ENCODE measurements at places on chromosomes 12 and 14. TPM values are rescaled to one million over a fixed set of nuclear protein-coding genes. Genes with fewer than 3 reads are reported as not detected.
A peak's percentile ranks its signal among the peaks of the same experiment; 100 is the strongest.

Gene RHNO1
- 5.8 TPM for total RNA-seq

Gene ACSS3
- total RNA-seq = 5.0 TPM

Gene CD163
- total RNA-seq = 57.7 TPM

Gene ITGB7
- 0.81 TPM for total RNA-seq

DNA sequence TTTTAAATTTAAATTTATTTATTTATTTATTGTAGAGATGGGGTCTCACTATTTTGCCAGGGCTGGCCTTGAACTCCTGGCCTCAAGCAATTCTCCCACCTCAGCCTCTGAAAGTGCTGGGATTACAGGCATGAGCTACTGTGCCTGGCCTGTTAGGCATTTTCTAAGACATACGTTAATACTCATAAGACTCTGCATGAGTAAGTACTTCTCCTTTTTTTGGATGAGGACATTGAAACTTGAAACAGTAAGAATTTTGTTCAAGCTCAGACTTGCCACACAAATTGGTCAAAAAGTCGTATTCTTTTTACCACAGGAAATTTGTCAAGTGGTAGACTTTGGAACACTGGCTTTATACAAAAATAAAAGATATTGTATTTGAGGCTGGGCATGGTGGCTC lies 187.4 kb upstream of the RASSF8 start:
- H3K4me1 ChIP-seq = no peaks in the 10 kb centered on the region
- no peaks in the 10 kb centered on the region for H3K36me3 ChIP-seq
- no peak overlapping the region for H3K4me3 ChIP-seq
- no peak for DNase-seq
- H3K27ac ChIP-seq = no peak overlapping the region

GRCh38 chr12:41944216-41944615 lies 200.5 kb downstream of the GXYLT1 start:
- no peak for DNase-seq
- no peaks in the 10 kb centered on the region for H3K36me3 ChIP-seq
- peaks cover 7% of the 10 kb centered on the region for H3K4me1 ChIP-seq
- no peaks in the 10 kb centered on the region for H3K27me3 ChIP-seq
- no peak overlapping the region for H3K27ac ChIP-seq
- no peak overlapping the region for H3K4me3 ChIP-seq

Gene AQP6
- not detected for total RNA-seq

Gene TC2N
- 6.7 TPM for total RNA-seq

Gene APOLD1
- total RNA-seq = 73.3 TPM

- H3K27me3 ChIP-seq = no peaks in the 10 kb centered on the region
- H3K36me3 ChIP-seq = peaks cover 11% of the 10 kb centered on the region
- no peak overlapping the region for H3K4me3 ChIP-seq
- DNase-seq = no peak
Observed at GRCh38 chr12:50934981-50935807, 17.1 kb upstream of the HIGD1C start.

DNA sequence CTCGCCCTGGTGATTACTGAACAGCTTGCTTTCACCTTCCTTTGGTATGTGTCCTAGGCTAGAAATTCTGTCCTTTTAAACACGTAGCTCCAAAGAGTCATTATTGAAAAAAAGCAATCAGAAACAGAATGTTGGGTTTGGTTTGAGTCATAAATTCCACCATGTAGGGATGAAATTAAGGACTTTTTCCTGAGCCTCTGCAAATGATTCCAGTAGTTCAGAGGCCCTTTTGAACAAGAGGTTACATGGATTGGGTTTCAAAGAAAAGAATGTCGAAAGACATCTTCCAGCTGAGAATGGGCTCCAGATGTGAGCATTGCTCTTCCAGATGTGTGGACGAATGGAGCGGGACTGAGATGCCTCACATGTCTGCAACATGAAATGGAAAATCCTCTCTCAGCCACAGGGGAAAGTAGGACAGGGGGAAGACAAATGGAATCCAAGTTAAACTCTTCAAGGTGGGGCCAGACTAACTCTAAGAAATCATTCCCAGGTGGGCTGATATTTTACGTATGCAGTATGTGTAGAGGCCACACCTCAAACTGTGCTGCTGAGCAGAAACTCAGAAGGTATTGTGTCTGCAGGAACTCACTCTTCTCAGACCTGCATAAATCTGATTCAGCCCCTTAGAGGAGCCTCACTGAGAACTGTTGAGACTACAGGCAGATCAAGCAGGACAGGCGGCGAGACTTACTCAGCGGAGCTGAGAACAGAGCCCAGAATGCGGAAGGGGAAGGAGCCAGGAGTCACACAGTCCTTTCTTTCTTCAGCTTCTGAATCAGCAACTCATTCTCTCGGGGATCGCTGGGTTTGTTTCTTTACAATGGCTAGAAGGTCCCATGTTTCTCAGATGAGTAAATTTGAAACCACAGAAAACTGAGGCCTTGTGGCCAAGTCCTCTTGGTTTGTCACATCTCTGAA lies 23.3 kb upstream of the EMP1 start:
- H3K4me1 ChIP-seq = no peaks in the 10 kb centered on the region
- DNase-seq = peak; percentile 75
- H3K4me3 ChIP-seq = no peak overlapping the region
- peaks cover 5% of the 10 kb centered on the region for H3K27me3 ChIP-seq
- H3K27ac ChIP-seq = peak overlapping the region; percentile 38
- H3K36me3 ChIP-seq = no peaks in the 10 kb centered on the region

Gene NT5DC3
- 15.2 TPM for total RNA-seq

GRCh38 chr12:57741844-57742738 lies 2.7 kb upstream of the TSPAN31 start:
- DNase-seq = no peak
- peaks cover 19% of the 10 kb centered on the region for H3K4me1 ChIP-seq
- H3K27me3 ChIP-seq = peaks cover 34% of the 10 kb centered on the region
- peaks cover 8% of the 10 kb centered on the region for H3K36me3 ChIP-seq
- H3K27ac ChIP-seq = peak overlapping the region; percentile 54

- no peak overlapping the region for H3K27ac ChIP-seq
- no peaks in the 10 kb centered on the region for H3K4me1 ChIP-seq
- no peak for DNase-seq
- no peaks in the 10 kb centered on the region for H3K36me3 ChIP-seq
- no peak overlapping the region for H3K4me3 ChIP-seq
- no peaks in the 10 kb centered on the region for H3K27me3 ChIP-seq
Observed at GRCh38 chr12:21384261-21384660, 11.6 kb downstream of the IAPP start.

DNA sequence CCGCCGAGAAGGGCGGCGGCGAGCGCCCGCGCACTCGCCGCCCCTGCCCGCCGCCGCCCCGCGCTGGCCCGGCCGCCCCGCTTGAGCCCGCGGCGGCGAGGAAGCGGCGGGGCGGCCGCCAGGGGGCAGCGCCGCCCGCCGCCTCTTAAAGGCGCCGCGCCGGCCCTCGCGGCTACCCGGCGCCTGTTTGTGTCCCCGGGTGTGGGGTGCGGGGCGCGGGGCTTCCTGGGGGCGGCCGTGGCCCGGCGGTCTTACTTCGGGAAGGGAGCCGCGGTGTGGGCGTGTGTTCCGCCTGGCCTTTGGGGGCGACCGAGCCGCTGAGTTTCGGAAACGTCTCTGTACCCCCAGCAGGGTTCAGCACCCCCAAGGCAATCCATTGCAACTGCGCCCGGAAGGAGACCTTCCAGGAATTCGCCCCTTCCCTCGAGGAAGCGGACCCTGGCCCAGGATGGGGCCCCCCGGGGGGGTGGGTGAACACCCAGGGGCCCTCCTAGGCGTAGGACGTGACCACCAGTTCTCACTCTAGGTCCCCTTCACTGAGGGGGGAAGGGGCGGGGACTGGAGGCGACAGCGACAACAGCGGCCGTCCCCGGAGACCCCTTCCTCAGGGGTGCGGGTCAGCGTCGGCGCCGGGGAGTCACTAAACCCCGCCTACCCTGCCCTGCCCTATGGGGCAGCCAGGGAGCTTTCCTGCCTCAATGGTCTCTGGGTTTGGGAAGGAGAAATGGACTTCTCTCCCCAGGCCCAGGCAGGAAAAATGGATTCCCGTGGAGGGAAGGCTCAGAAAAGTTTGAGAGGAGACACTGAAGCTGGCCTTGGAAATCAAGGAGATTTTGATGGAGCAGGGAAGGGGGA lies at the start of gene ITPK1:
ITPK1 (minus strand) TSS at position 105 of the 855 bp plus-strand sequence. CDS start 762 bp downstream, outside the sequence.
- H3K27me3 ChIP-seq = no peaks in the 10 kb centered on the region
- DNase-seq = peak; percentile 39
- H3K4me1 ChIP-seq = peaks cover 24% of the 10 kb centered on the region
- H3K27ac ChIP-seq = peak within 1 kb of the TSS; percentile 95
- no peaks in the 10 kb centered on the region for H3K36me3 ChIP-seq

DNA sequence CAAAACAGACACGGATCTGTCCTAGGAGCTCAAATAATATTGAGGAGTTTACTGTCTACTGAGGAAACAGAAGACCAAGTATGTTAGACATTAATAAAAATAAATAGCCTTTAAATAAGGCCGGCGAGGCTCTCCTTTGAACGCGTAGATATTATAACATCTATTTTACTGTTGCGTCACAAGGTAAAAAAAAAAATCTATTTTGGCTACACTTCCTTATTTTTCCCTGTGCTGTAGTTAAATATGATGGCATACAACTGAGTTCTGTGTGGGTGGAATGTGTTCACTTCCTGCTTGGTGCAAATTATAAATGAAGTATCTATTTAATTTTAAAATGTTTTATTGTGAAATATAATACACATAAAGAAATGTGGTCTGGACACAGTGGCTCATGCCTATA lies 17.2 kb upstream of the RAD52 start:
- no peak overlapping the region for H3K4me3 ChIP-seq
- no peaks in the 10 kb centered on the region for H3K4me1 ChIP-seq

DNA sequence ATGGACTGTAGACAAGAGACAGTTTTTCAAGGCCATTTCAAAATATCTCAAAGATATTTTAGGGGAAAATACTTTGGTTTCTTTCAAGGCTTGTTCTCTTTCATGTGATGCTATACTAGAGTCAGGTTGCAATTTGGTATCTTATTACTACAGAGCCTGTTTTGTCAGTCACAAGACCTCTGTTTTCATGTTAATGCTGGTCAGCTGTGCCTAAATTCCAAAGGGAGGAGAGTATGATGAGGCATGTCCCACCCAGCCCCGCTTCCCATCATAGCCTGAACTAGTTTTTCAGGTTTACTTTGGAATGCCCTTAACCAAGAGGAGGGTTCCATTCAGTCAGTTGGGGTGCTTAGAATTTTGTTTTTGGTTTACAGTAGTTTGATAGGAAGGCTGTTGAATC lies 52.6 kb downstream of the GPHB5 start:
- no peak for DNase-seq
- no peaks in the 10 kb centered on the region for H3K27me3 ChIP-seq
- H3K4me3 ChIP-seq = no peak overlapping the region
- H3K4me1 ChIP-seq = no peaks in the 10 kb centered on the region

GRCh38 chr12:3218228-3219171 lies 141.3 kb downstream of the TSPAN9 start:
- peak; percentile 47 for DNase-seq
- peak overlapping the region; percentile 46 for H3K27ac ChIP-seq
- no peaks in the 10 kb centered on the region for H3K36me3 ChIP-seq
- no peaks in the 10 kb centered on the region for H3K27me3 ChIP-seq
- peaks cover 17% of the 10 kb centered on the region for H3K4me1 ChIP-seq
- H3K4me3 ChIP-seq = no peak overlapping the region

Gene ACOT4
- 0.71 TPM for total RNA-seq

DNA sequence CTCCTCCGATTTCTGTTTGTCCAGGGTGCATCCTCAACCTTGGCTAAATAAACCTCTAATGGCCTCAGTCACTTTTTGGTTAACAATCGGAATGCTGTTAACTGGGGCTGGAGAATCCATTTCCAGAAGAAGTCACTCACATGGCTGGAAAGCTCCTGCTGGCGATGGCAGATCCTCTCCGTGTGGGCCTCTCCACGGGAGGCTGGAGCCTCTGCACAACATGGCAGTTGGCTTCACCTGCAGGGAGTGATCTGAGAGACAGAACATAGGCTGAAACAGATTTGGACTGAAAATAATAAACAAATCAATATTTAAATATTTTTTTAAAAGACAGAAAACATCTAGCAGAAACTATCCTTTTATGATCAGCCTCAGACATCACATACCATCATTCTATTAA lies 66.8 kb upstream of the FICD start:
- no peak for DNase-seq
- H3K27me3 ChIP-seq = no peaks in the 10 kb centered on the region
- H3K4me1 ChIP-seq = no peaks in the 10 kb centered on the region
- H3K36me3 ChIP-seq = no peaks in the 10 kb centered on the region
- H3K27ac ChIP-seq = no peak overlapping the region

DNA sequence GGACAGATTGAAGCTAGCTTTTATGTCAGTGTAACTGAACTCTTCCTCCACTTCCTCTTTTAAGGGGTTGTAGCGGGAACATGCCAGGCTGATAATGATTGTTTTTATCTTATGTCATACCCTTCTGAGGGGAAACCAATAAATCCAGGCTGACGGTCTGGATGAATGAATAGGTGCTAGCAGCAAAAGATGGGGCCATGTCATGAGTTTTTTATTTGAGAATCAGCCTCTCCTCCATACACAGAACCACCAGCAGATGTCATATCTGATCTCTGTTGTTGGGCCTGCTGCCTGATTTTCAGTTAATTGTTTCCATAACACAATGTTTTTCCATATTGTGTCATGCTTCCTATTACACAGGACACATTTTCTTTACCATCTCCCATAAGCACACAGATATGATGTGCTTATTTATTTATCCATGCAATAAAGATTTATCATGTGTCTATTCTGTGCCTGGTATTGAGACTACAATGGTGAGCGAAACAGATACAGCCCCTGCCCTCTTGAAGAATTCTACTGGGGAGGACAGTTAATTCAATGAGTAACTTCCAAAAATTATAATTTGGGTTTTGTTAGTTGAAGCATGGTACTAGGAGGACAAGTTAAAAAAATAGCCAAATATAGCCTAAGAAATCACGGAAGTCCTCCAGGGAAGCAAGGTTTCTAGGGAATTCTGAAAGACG lies 33.6 kb upstream of the CRY1 start:
- no peaks in the 10 kb centered on the region for H3K36me3 ChIP-seq
- no peak for DNase-seq
- no peaks in the 10 kb centered on the region for H3K27me3 ChIP-seq
- H3K4me1 ChIP-seq = no peaks in the 10 kb centered on the region

Gene SLC8B1
- total RNA-seq = 21.2 TPM

GRCh38 chr12:13275241-13276085 lies 78.9 kb downstream of the EMP1 start:
- H3K27me3 ChIP-seq = no peaks in the 10 kb centered on the region
- no peak overlapping the region for H3K4me3 ChIP-seq
- H3K4me1 ChIP-seq = no peaks in the 10 kb centered on the region
- no peaks in the 10 kb centered on the region for H3K36me3 ChIP-seq

- H3K27me3 ChIP-seq = no peaks in the 10 kb centered on the region
- no peaks in the 10 kb centered on the region for H3K36me3 ChIP-seq
Observed at GRCh38 chr12:116294454-116295165, 17.1 kb upstream of the MED13L start.

Gene TMEM132D
- total RNA-seq = not detected

GRCh38 chr12:19458733-19459132 lies 19.4 kb downstream of the AEBP2 start:
- H3K4me3 ChIP-seq = no peak overlapping the region
- DNase-seq = no peak
- H3K36me3 ChIP-seq = no peaks in the 10 kb centered on the region
- peaks cover 39% of the 10 kb centered on the region for H3K4me1 ChIP-seq
- no peaks in the 10 kb centered on the region for H3K27me3 ChIP-seq
- no peak overlapping the region for H3K27ac ChIP-seq

Gene SPTB
- total RNA-seq = 554 TPM

Gene BATF
- total RNA-seq = 1.5 TPM

Gene PLA2G1B
- not detected for total RNA-seq
